ENCODE measurements at places on chromosomes 6 and 20. TPM values are rescaled to one million over a fixed set of nuclear protein-coding genes. Genes with fewer than 3 reads are reported as not detected.

Gene RIMS1
- total RNA-seq, result 0.08 TPM

Gene ENPP5
- total RNA-seq, result 1.5 TPM

Gene SOBP
- total RNA-seq, result 0.19 TPM

Gene MYL9
- total RNA-seq, result 8.3 TPM

Gene GPR63
- total RNA-seq, result 1.7 TPM

All from hair follicular keratinocyte (primary cell).